Amygdala (tissue), 56 donors: ENCODE measurements at places on chromosomes 1 and 21.

- DNase-seq = no peak
Measured at GRCh38 chr1:185786524-185786923, 52.3 kb downstream of the HMCN1 start.

DNA sequence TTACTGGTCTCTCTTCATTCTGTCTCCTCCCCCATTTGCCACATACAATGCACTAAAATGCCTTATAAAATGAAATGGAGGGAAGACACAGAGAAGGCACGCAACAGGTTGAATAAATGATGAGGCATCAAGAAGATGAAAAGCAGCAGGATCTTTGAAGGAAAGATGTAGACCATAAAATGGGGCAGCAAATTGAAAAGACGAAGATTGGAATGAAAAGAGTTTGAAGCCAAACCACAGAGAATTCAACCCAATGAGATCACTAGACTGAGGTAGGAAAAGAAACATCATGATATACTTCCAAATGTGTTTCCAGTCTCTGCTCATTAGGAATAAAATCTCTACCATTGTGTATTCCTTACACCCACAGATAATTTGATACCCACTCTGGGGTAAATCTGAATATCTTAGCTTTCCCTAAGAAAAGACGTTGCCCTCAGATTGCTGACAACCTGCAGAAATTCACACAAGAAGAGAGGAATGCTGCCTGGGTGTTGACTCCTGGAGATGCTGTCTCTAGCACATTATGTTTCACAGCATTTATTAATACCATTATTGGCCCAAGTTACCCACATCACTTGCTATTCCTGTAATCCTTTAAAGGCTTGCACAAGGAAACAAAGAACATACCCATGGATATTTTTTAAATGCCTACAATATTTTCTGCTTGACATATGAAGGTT lies 230.9 kb downstream of the LTN1 start:
- DNase-seq = no peak

DNA sequence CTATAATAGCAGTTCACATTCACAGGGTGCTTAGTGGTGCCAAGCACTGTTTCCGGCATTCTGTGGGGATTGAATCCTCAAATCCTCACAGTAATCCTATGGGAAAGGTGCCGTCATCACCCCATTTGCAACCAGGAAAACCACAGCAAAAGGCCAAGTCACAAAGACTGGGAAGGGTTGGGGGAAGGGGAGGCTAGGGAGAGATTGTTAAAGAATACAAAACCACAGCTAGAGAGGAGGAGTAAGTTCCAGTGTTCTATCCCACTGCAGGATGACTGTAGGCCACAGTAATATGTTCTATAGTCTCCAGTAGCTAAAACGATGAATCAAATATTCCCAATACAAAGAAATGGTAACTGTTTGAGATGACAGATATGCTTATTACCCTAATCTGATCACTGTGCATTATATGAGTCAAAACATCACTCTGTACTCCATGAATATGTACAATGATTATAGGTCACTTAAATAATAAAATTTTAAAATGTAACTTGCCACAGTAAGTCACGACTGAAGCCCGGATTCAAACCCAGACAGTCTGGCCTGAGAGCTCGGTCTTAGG lies 256.8 kb downstream of the TOMM20 start:
- DNase-seq = no peak

- DNase-seq = no peak
Measured at GRCh38 chr1:30806381-30807317, 49.1 kb upstream of the LAPTM5 start.

GRCh38 chr21:29267666-29268065 lies 31.1 kb upstream of the BACH1 start:
- no peak for DNase-seq

DNA sequence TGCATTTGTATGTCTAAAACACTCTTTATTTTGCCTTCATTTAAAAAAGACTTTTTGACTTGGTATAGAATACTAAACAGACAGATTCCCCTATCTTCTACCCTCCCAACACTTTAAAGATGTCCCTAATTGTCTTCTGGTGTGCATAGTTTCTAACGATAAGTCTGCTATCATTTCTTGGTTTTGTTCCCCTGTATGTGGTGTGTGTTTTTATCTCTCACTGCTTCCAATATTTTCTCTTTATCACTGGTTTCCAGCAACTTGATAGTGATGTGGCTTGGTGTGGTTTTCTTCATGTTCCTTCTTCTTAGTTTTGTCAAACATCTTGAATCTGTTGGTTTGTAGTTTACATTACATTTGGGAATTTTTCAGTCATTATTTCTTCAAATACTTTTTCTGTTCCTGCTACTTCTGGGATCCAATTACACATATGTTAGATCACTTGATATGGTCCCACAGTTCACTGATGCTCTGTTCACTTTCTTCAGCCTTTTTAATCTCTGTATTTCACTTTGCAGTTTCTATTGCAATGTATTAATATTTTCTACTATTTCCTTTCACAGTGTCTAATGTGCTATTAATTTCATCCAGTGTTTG lies 23.2 kb downstream of the F5 start:
- DNase-seq = no peak

DNA sequence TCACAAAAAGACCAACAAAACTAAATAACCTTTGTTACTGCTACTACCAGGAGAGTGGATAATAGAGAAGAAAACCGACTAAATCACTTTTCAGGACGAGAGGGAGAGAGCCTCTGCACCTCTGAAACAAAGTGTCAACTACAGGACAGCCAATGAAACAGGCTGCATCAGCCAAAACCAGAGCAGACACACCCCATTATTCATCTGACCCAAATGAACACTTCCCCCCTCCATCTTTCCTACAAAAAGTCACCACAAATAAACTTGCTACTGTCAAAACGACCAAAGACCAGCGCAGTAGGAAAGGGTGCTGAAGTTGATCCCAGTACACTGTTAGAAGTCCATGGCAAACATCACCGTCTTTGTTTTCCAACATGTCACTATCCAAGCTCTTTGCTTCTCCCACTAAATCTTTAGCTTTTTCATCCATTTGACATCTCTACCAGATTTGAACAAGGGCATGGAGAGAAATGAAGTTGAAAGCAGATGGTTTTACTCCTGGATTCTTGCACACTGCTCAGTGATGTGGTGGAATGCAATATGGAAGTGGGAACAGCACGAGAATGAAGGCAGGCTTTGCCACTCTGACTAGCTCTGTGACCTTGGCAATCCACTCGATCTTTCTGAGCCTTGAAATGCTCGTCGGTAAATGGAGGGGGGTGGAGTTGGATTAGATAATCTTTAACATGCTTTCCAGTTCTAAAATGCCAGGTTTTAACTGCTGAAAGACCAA lies 20.5 kb downstream of the DSTYK start:
- DNase-seq = no peak

- DNase-seq = no peak
Measured at GRCh38 chr1:33055210-33056008, 18.7 kb upstream of the AK2 start.

DNA sequence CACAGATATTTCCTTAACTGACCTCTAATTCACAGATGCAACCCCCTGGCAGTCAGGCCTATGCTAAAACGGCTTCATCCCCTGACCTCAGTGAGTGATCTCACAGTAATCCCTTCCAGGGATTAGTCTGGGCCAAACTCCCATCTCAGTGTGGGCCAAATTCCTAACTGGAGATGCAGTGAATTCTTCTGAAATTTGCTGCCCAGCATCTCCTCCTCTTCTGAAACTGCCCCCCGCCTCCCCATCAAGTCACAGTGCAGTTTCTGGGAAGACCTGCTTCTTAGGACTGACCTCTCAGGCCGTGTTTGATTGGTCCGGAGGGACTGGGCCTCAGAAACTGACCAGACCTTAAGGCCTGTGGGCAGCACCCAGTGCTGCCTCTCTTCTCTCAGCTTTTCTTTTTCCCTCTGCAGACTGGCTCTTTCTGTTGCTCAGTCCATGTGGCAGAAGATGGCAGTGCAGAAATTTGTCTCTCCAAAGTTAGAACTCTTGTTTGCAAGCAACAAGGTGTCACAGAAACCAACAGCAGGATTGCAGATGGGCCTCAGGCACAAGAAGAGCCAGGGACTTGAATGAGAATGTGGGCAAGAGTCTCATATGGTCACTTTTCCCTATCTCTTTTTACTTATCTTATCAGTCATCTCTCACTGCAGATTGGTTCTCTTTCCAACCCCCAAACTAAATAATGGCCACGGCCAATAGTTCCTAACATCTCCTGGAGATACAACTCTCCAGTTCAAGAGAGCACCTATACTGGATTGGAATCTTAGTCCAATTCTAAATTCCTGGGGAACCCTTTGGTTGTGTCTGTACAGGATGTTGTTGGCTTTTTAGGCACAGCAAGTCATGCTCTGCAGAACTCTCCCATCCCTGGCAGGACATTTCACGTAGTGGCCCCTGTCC lies 95.5 kb upstream of the RALGPS2 start:
- DNase-seq = no peak

DNA sequence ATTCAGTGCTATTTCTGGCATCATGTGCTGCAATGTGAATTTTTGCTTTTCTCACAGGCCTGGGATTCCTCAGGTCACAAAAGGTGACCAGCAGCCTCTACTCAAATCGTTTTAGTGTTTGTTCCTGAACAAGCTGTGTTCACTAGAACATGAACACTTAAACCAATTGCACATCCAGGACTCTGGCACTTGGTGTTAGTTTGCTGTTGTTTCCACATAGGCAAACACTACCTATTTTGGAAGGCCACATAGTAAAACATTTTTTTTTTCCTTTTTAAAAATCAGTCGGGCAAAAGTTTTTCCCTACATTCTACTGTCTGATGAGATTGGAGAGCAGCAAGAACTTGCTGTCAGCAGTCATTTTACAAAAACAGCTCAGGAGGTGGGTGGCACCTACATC lies 83.2 kb downstream of the PLPP3 start:
- no peak for DNase-seq

DNA sequence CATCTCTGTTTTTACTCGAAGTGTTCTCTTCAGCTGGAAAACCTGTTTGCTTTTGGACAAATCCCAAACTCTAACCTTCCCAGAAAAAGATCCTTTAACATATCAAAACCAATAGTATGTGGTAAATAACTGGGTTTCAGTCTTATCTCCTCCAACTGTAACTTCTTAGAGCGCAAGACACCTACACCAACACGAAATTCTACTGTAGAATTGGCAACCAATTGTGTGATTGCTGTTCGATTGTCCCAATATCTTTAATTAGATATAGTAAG lies 5.8 kb upstream of the MPZL1 start:
- DNase-seq = no peak

- DNase-seq = no peak
Measured at GRCh38 chr1:201842472-201843027, 13.6 kb downstream of the IPO9 start.

DNA sequence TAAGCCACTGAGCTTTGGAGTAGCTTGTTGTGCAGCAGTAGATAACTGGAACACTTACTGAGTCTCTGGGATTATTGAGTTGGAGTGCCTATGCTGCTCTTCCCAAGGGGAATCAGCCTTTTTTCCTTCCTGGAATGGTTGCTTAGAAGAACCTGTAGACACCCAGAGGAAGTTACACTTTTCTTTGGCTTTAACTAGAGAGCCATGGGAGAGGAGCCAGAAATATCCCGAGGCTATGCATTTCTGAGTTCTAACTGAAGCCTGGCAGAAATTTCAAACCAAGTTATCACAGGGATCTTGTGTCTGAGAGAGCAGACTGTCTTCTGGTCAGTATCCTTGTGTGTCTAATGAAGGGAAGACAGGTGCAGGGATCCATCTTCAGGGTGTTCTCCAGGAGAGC lies 28.3 kb downstream of the LAMC1 start:
- no peak for DNase-seq

DNA sequence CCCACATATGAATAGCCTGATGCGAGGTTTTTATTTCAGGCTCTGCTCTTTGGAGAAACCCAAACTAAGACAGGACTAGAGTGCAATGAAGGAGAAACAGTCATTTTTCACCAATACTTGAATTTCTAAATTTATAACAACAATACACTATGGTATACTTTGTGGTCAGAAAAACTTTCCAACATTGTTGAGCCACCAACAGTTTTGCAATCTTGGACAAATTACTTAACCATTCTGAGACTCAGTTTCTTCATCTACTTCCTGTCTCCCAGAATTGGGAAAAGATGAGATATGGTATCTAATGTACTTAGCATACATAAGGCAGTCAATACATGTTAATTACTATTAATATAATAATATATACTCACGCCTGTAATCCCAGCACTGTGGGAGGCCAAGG lies 519.8 kb upstream of the PLXNA2 start:
- DNase-seq = no peak

DNA sequence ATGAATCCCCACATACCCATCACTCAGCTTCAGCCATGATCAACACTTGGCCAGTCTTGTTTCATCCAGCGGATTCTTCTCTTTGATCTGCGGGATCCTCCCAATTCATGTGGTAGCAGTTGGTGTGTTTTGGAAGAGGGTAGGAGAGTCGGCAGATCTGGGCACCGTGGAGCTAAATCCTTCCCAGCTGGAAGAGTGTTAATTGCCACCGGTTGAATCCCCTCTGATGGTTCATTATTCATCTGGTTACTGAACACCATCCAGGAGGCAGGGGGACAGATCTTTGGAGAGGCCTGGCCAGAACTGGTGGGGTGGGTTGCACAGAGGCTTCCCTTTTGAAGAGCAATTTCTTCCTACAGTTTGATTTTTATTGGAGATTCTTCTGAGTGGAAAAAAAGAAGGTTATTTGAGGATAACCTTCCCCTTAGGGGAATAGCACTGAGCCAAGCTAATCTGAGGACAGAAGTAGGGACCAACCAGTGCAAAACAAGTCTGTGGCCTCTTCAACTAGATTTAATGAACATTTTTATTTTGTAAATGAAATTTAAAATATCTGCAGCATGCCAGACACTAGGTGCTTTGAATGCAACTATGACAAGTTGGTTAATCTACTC lies 8.1 kb downstream of the NFASC start:
- DNase-seq = no peak

- DNase-seq = no peak
Measured at GRCh38 chr1:230291731-230292620, 134.2 kb downstream of the PGBD5 start.

GRCh38 chr1:119827010-119827409 lies 15.8 kb upstream of the REG4 start:
- DNase-seq = no peak

GRCh38 chr1:6581561-6582305 lies 1.9 kb downstream of the ZBTB48 start:
- DNase-seq = no peak

DNA sequence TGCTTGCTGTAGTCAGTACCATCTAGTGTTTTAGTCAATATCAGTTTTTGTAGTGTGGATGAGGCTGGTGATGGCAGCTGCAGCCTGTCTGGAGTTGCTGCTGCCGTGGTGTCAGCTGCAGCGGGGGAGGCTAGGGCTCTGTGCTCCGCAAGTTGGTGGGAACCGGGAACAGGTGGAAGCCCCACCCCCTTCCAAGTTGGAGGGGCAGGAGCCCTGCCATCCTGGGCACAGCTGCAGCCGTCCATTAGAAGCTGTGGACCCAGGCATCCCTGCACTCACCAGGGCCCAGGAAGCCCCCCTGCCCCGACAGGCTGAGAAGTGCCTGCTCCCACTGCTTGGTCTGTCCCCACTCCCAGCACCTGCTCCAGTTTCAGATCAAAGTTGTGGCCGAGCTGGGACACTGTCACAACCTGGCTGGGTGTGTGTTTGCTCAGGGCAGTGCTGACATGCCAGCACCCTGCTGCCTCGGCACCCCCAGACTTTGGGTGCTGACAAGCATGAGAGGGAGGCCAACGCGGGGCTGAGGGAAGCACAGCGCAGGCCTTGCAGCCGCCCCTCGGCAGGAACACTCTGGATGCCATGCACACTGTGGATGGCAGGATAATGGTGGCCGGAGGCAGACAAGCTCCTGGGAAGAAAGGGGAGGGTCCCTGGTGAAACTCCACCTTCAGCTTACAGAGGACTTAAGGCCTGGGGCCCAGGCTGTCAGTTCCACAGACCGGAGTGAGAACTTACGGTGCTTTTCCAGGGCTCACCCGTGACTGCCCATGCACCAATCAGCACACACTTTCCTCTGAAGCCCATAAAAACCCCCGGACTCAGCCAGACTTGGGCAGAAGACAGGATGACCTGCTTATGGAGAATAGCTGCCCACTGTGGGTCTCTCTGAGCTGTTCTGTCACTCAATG lies 86.9 kb downstream of the ADARB1 start:
- no peak for DNase-seq
